Stimulated activated CD8-positive, alpha-beta memory T cell treated with anti-CD3 and anti-CD28 coated beads, Interleukin-15, amount 100 ng/mL, for 48 hours (primary cell): ENCODE measurements at places on chromosomes 3 and 15.

- DNase-seq: no peak
Measured at GRCh38 chr15:50808728-50809127, 43.2 kb upstream of the SPPL2A start.

DNA sequence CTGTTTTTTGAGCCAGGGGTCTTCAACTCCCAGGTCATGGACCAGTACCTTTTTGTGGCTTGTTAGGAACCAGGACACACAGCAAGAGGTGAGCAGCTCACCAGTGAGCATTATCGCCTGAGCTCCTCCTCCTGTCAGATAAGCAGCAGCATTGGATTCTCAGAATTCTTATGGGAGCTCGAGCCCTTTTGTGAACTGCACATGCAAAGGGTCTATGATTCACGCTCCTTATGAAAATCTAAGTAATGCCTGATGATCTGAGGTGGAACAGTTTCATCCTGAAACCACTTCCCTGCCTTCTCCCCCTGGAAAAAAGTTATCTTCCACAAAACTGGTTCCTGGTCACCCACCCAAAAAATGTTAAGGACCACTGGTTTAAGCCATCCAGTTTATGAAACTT, 1047.6 kb downstream of the OTOL1 start:
- DNase-seq: no peak

DNA sequence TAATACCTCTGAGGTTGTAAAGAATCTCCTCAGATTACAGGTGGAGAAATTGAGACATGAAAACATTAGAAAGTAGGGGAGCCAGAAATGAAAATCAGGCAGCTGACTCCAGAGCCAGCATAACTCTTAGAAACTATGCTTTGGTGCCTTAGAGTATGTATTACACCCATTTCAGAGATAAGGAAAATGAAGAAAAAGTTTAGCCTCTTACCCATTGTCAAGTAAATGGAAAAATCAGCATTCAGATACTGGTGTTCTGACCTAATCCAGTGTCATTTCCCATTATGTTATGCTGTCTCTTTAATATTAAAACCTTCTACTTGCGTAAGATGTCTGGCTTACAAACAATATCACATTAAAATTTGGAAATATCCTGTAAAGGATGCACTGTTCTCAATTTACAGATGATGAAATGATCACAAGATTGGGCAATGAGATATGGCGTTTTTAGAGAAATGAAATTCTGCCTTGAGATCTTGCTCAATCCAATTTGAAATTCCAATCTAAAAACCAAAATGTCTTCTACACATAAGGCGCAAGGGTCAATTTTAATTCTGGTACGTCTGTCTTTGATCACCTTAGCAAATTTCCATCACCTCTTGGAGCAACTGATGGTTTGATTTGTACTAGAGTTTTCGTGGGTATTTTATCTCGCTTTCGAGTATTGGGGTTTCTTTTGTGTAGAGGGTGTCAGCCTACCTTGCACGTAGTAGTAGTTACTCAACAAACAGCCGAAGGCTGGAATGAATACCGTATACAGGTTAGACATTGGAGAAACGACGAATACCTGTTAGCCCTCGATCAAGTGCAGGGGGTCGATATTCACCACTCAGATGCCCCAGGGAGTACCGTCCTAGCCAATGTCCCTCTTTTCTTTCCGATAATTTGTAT, 902 bp upstream of the ZCWPW2 start:
- no peak for DNase-seq

DNA sequence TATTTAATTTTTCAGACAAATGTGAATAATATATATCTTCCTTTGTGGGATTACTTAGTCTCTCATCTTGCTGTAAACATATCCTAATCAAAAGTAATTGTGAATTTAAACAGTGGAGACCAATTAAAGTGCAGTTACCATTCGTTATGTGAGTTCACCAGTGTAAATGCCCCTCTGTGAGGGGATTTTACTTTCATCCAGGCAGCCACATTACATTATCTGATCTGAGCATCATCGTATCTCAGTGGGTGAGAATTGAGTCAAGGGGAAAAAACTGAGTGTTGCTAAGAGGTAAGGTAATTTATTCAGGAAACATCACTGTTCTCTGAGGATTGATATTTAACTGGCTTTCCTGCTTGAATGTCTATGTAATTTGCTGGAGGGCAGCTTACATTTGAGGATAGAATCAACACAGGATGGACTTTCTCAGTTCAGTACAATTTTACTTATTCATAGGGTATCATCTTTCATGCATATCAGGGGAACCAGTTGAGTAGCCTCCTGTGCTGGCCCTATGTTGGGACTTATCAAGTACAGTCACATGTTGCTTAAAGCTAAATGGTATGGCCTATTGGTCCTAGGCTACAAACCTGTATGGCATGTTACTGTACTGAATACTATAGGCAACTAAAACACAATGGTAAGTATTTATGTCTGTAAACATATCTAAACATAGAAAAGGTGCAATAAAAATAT, 219.7 kb downstream of the CD47 start:
- no peak for DNase-seq

GRCh38 chr3:159191447-159191846, 389.6 kb downstream of the MFSD1 start:
- no peak for DNase-seq

GRCh38 chr3:193814166-193814892, 221.3 kb downstream of the OPA1 start:
- no peak for DNase-seq

- DNase-seq: no peak
Measured at GRCh38 chr15:62946940-62947339, 95.6 kb upstream of the TPM1 start.

DNA sequence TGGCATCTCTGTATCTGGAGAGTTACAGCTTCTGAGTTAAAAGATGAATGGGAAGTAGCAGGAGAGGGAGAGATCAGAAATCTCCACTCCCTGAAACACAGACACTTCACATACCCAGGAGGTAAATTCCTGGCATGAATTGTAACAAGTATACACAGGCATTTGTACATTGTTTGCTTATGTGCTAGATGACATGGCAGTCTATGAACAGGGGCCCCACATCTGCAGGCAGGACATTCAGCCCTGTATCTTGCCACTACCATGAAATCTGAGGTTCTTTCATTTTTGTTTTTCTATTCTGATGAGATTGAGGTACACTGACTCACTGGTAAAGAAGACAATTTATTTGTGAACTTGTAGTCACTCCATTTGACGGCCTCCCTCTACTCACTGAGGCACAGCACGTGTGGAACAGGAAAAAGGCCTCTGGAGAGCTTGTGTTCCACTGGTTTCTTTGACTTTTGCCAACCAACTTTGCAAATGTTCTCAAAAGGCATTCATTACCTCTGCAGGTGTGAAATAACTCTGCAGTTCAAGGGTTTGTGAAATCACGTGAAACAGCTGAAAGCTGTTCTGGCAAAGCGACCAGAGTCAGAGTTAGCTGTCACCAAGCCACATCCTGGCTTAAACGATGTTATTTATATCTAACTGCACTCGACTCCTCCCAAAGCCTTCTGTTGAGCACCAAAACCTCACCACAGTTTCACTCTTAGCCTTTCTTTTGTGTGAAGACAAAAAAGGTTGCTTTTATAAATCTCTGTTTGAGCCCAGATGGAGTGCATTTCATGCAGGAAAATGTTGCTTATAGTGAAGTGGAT, 401.3 kb upstream of the CFAP20DC start:
- DNase-seq: peak; percentile 30

GRCh38 chr15:78492872-78493271, 14.5 kb upstream of the HYKK start:
- DNase-seq: no peak

DNA sequence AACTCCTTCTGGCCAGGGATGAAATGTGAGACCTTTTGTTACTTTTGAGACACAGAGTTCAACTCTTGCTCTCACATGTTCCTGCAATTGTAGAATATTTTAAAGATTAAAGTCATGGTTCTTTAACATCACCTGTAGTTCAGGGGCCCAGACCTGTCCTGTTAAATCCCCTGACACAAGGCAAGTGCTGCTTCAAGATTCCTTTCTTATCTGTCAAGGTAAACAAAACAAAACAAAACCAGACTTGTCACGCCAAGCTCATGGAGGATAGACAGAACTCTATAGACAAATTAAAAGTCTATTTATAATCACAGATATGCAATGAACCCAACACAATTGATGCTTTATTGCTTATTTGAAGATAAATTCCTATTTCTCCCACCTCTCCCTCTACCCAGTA, 48.6 kb upstream of the NEDD4 start:
- DNase-seq: no peak

DNA sequence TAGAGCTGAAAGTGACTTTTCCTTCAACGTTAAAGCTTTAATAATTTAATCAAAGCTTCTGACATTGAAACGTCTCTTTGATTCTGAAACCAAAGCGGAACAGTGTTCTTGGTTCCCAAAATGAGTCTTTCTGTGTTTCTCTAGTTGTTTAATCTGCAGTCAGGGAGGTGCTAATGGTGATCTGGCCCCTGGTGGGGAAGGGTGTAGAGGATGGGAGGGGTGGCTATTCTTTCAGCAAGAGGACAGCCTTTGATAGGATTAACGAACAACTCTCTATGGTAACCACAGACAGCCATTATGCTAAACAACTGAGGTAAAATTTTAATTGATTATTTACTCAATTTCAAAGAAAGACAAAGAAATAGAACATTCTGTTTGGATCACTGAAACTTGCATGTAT, 79.9 kb upstream of the CADPS start:
- no peak for DNase-seq

DNA sequence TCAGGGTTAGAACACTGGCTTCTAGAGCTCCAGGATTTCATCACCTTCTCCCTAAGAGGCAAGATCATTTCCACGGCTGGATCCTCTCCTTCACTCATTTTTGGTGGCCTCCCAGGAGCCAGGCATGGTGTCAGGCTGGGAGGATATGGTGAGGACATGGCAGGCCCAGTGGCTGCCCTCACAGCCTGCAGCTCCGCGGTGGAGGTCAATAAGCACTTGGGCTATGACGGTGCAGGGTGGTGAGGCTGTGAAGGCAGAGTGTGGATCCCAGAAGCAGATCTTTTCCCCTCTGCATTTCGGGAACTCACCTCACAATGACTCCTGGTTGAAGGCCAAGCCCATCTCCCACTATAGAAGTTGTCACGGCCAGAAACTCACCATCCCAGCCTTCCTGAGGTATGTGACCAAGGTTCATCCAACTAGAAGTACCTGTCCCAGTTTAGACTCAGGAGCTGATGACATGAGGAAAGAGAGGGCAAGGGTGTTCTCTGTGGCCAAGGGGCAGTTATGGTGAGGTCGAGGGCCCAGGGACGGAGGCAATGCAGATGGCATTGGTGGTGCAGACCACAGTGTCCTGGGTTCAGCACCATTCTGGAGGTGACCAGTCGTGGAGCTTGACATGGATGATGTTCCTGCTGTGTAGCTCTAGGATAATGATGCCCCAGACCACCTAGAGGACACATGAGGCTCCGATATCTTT, 100.1 kb upstream of the SMAD3 start:
- no peak for DNase-seq

DNA sequence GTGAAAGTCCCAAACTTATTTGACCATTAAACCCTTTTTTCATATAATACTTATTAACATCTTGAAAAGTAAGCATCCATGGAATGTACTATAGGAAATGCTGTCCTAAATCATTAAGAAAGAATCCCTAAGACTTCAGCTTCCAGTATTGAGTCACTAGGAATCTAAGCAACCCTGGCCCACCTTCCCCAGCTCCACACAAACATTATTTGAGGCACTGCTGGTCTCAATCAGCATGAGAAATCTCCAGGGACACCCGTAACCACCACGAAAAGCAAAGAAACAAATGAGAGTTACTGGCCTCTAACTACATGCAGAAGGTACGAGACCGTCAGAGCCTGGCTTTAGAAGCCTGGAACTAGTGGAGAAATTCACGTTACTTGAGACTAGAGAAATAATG, 68.2 kb downstream of the POLQ start:
- no peak for DNase-seq

DNA sequence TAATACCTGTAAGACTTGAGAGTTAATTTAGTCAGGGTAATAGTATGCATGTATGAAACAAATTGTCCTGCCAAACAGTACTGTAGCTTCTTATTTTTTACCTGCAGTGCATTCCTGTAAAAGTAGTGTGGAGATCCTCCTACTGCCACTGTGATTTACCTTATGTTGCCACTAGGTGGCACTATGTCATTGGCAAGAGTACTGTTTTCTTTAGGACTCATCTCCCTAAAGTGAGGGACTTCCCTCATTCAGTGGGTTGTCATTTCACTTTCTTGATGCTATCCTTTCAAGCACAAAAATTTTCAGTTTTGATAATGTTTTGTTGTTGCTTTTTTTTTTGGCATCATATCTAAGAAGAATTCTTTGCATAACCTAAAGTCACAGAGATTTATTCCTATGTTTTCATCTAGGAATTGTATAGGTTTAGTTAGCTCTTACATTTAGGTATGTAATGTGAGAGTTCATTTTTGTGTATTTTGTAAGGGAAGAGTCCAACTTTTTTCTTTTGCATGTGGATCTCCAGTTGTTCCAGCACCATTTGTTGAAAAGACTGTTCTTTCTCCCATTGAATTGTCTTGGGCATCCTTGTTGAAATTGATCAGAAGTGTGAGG, 105.7 kb downstream of the AKAP13 start:
- peak; percentile 31 for DNase-seq

DNA sequence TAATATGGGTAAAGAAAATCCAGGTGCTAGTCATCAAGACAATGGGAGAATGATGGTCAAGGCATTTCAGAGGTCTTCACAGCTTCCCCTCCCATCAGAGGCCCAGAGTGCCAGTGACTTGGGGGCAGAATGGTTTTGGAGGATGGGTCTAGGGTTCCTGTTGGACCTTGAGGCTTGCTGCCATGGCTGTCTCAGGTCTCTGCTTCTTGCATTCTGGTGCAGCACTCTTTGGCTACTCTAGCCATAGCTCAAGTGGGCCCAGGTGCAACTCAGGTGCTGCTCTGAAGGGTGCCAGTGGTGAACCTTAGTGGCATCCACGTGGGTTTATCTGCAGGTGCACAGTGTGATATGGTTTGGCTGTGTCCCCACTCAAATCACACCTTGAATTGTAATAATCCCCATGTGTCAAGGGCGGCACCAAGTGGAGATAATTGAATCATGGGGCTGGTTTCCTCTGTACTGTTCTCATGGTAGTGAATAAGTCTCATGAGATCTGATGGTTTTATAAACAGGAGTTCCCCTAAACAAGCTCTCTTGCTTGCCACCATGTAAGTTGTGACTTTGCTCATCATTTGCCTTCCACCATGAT, 48.5 kb upstream of the PEX5L start:
- no peak for DNase-seq

DNA sequence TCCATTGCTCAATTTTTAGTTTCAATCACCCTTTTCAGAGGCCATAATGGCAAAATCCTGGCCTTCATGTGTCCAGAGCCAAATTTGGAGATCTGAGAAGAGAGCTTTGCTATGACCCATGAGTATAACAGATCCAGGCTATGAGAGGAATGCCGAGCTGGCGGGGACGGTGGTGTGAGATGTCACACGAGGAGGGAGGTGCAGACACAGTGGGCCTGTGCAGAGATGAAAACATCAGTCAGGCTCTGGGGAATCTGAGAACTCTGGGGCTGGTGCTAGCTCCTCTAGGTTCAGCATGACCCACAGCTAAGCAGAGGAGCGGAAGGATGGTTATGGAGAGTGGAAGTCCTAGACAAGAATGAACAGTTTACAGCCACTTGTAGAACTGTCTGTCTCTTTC, 398.3 kb upstream of the ATP10A start:
- no peak for DNase-seq
